ENCODE measurements at places on chromosomes 5 and 9. TPM values are rescaled to one million over a fixed set of nuclear protein-coding genes. Genes with fewer than 3 reads are reported as not detected.

EIF4E1B gene
- total RNA-seq, result not detected

- peak; percentile 83 for DNase-seq
Observed at GRCh38 chr9:93635186-93636107, 59.1 kb downstream of the PHF2 start.

MAN2A1 gene
- 32.8 TPM for total RNA-seq

- no peak for DNase-seq
Observed at GRCh38 chr5:100493996-100494395, 41.2 kb upstream of the FAM174A start.

GRCh38 chr5:143886651-143887638 is 75.0 kb downstream of the HMHB1 start:
- no peak for DNase-seq

GRCh38 chr5:25539536-25539935 is 894.8 kb upstream of the CDH10 start:
- no peak for DNase-seq

APBB3 gene
- total RNA-seq, result 21.5 TPM

STC2 gene
- 15.5 TPM for total RNA-seq

DNA sequence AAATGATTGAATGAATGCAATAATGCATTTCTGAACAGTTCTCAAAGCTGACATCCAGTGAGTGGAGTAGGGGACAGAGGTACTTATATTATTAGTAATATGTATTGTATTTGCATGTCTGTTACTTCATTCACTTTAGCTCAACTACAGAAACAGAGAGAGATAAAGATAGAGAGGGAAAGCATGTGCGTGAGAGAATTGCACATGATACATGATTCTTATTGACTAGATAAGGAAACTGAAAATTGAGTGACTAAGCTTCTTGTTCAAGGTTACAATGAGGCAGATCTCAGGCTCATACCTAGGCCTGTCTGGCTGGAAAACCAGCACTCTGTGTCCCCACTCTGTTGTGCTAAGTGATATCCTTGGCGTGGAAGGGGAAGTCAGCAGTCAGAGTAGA is 337.7 kb upstream of the KLF4 start:
- DNase-seq, result no peak

MEF2C gene
- 62.2 TPM for total RNA-seq

GRCh38 chr5:80804332-80804731 is 149.5 kb upstream of the DHFR start:
- DNase-seq, result no peak

DEPDC1B gene
- 0.35 TPM for total RNA-seq

- DNase-seq, result no peak
Observed at GRCh38 chr9:27672718-27673117, 99.4 kb upstream of the C9orf72 start.

- no peak for DNase-seq
Observed at GRCh38 chr5:154844809-154845208, 5.6 kb downstream of the FAXDC2 start.

DNA sequence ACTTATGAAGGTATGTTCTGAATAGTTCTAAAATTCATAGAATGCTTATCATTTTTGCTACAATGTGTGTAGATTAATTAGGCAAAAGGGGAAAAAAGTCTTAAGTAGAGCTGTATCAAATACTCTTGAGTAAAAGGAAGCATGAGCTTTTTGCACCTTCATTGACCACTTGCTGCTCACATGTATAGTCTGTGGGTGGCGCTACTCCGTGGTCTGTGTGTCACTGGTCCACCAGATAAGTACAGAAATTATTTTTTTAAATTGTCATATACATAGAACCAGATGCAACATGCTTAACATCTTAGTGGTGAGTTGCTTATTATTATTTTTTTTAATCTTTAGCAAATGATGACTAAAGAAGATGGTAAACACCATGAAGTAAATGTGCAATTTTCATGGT is 130.2 kb downstream of the MAN2A1 start:
- no peak for DNase-seq

LRRC70 gene
- total RNA-seq, result 9.4 TPM

GRCh38 chr9:91429501-91429900 is 5.9 kb upstream of the NFIL3 start:
- DNase-seq, result no peak

DNA sequence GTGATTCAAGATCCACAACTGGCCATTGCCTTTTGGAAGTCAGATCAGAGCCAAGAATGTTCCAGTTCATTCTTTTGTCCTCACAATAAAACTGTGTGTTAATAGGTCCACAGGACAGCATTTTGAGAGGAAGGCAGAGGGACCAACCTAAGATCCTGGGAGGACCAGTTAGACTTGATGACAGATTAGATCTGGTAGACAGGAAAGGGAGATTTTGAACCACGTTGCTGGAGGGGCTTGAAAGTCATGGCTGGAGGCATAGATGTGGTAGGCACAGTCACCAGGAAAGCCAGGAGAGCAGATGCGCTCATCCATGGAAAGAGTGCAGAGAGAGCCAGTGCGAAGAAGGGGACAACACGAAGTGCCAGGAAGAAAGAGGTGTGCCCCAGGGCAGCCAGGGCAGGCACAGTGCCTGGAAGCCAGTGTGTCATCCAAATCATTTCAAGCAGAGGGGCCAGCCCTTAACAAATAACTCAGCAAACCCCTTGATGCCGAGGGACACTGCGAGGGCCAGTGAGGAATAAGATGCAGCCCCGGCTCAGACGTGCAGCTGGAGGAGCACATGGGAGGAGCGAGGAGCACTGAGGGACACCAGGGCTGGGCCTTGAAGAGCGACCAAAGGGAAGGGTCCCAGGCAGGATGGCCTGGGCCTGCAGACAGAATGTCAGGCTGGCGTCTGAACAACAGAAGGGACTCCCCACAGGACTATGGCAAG is 12.8 kb upstream of the SLC2A8 start:
- DNase-seq, result peak; percentile 64

GRCh38 chr5:38651806-38652205 is 95.4 kb upstream of the LIFR start:
- DNase-seq, result no peak

GRCh38 chr9:70609542-70610286 is 195.3 kb upstream of the KLF9 start:
- DNase-seq, result no peak

GRCh38 chr5:99369797-99370593 is 441.2 kb upstream of the CHD1 start:
- DNase-seq, result no peak

DNA sequence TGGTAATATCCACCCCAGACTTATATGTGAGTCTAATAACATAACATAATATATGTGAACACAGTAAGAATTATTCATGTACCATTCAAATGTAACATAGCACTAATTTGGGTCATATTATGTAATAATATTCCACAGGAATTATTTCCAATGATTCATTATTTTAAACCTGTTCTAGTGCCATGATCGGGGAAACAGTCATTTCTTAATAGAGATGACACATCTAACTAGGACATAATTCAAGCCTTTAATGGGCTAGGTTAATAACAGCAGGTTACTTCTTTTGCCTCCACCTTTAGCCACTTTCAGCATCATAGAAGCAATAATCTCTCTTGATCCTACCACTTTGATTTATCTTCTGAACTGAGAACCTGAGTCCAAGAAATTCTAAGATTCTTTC is 12.3 kb downstream of the SPINK9 start:
- DNase-seq, result no peak

DNA sequence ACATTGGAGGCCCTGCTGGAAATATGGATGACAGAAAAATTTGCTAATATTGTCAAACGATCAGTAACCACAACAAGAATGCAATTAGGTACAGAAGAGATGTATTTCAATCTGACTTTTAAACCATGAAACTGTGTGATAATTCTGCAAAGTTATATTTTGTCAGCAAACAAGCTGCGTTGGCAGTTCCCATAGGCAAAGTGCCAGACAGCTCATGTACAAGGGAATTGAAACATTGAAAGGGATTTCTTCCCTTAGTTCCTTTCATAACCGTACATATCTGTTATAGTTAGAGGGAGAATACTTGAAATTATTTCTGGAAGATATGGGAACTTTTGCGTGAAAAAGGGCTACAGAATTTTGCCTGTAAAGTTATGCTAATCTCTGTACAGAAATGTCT is 419.4 kb upstream of the PTGER4 start:
- no peak for DNase-seq

- peak; percentile 82 for DNase-seq
Observed at GRCh38 chr5:457195-457961, 14.4 kb downstream of the EXOC3 start.

PCDHA9 gene
- 0.22 TPM for total RNA-seq

- no peak for DNase-seq
Observed at GRCh38 chr5:97529354-97529985, 346.4 kb upstream of the RIOK2 start.

DNA sequence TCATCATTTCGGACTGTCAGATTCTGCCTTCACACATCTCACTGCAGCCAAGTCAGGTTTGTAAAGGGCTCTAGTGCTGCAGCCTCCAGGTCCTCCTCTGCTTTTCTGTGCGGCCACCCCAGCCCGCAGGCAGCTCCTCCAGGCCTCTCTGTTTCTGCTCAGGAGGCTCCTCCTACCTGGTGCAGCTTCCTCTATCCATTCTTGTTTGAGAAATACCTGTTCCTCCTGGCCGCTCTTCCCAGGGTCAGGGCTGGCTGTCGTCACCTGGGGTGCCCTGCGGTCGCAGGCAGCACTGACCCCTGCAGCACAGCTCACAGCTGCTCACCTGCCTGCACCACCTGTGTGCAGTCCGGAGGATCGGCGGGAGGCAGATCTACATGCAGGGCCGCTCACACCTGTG is 387.7 kb upstream of the IRX4 start:
- peak; percentile 80 for DNase-seq

DNA sequence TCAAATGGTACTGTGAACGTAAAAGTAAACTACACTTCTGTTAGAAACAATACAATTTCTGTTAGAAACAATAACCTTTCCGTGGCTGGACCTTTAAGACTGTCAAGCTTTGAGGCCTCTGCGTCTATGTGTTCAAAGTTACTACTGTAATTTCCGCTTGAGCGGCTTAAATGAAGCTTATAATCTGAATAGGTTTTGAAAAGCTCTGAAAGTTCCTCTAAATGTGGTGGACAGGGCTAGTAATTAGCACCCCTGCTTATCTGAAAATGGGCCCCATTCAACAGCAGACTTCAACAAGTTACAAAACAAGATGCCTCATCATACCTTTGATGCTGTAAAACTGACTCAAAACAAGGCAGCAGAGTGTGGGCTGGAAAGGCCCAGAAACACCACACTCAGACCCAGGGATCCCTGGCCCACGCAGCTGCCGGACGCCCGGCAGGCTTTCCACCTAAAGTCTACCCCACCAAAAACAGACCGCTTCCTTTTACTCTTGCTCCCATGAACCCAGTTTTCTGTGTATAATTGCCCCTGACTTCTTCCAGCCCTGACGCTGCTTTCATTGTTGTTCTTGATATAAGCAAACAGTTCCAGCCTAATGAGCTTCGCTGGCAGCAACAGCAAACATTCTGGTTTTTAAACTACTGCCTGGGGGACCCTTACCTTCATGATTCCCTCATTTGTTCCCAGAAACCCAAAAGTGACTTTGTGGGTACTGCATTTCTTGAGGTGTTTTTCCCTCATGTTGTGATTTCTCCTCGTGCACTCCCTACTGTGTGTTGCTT is 66.7 kb downstream of the TLE1 start:
- no peak for DNase-seq

GRCh38 chr5:60535951-60536350 is 164.0 kb downstream of the DEPDC1B start:
- no peak for DNase-seq

Data from mesenteric fat pad (tissue), 1 donor.